Cardiac muscle cell (in vitro differentiated cells and primary cell): ENCODE measurements at places on chromosomes 6 and 20. TPM values are rescaled to one million over a fixed set of nuclear protein-coding genes. Genes with fewer than 3 reads are reported as not detected.

Gene CAGE1
- polyA plus RNA-seq, result 0.26 and 0.66 TPM in 2 replicates

Gene TPBG
- 12.0 and 22.3 TPM in 2 replicates for polyA plus RNA-seq

Gene RAD21L1
- polyA plus RNA-seq, result 0.16 and 1.2 TPM in 2 replicates

Gene IL20RA
- 0.86 and 3.5 TPM in 2 replicates for polyA plus RNA-seq

GRCh38 chr20:19375395-19375794, 163.0 kb downstream of the SLC24A3 start:
- DNase-seq, result no peak

GRCh38 chr6:150491131-150491810, 108.4 kb upstream of the PLEKHG1 start:
- no peak for DNase-seq
